ENCODE measurements at places on chromosomes 12 and 14.

GRCh38 chr14:100764471-100765115, 37.9 kb downstream of the DLK1 start:
- no peak for DNase-seq

GRCh38 chr14:91396959-91397815, 20.4 kb downstream of the CCDC88C start:
- DNase-seq: no peak

GRCh38 chr12:107169200-107169599, 75.9 kb upstream of the CRY1 start:
- DNase-seq: no peak

DNA sequence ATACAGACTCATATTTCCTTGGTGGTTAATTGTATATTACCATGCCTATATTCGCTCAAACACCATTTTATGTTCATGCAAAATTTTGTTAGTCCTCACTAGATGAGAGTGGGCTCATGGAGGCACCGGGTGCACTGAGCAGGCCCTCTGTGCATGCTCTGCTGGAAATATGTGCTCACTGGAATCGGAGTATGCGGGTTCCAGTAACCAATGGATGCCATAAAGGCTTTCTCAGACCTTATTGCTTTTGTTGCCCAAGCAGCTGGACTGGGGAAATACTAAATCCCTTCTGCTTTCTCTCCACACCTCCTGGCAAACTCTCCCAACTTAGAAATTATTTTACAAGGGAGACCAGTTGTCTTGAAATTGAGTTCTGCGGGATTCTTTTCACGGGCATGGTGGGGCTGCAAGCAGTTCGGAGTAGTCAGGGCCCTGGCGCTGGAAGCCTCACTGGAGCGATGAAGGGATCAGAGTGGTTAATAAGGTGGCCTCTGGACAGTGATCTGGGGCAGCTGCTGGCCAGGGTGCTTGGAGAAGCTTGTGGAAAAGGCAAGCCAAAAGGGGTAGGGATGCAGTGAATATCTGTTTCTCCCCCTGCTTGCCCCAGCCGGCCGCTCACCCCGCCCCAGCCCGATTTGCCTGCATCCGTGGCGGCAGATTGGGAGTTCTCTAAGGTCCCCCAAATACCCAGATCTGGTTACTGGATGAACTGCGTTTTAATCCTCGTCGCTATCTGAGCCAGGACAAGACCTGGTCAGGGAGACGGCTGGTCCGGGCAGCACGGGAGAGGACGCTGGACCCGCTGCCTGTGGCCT, 7.4 kb upstream of the HOXC6 start:
- no peak for DNase-seq

- DNase-seq: no peak
These were observed 781.4 kb downstream of the NRXN3 start for GRCh38 chr14:78951602-78952001.

DNA sequence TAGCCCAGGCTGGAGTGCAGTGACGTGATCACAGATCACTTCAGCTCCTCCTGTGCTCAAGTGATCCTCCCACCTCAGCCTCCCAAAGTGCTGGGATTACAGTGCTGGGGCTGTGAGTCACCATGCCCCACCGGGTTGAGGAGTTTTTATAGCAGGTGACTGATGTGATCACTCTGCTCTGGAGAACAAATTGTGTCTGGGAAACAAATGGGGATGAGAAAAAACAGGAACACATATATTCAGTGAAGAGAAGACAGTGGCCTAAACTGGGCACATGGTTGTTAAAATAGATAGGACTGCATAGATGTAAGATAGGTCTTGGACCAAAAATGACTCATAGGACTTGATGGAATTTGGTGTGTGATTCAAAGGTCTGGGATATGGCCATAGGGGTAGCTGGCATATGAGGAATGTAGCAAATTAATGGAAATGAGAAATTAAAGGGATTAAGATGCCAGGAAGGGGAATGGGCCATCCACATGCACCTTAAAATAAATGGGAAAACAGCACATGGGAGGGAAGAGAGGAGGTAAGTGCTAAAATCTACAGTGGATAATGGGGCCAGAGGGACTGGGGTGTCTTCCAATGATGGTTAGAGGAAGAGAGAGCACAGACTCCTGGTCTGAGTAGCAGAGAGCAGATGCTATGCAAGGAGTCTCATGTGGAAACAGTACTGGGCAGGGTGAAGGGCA, 11.2 kb downstream of the BCAT1 start:
- no peak for DNase-seq

- DNase-seq: no peak
These were observed 2.5 kb upstream of the ACTN1 start for GRCh38 chr14:68981539-68981976.

DNA sequence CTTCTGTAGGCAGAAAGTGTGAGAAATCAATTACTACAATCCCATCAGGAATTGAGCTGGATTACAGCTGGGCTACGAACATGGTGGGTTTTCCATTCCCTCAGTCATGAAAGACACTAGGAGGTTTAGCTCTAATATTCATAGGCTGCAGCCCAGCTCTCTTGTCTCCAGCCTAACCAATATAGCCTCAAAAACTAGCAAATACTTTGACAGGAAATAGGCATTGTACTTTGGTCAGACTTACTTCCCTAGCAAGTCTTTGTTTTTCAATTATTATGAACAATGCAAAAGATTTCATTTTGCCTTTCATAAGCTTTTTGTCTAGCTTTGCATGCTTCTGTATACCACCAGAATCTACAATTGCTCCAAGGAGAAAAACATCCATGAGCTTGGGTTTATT, 296.2 kb downstream of the GPHN start:
- no peak for DNase-seq

DNA sequence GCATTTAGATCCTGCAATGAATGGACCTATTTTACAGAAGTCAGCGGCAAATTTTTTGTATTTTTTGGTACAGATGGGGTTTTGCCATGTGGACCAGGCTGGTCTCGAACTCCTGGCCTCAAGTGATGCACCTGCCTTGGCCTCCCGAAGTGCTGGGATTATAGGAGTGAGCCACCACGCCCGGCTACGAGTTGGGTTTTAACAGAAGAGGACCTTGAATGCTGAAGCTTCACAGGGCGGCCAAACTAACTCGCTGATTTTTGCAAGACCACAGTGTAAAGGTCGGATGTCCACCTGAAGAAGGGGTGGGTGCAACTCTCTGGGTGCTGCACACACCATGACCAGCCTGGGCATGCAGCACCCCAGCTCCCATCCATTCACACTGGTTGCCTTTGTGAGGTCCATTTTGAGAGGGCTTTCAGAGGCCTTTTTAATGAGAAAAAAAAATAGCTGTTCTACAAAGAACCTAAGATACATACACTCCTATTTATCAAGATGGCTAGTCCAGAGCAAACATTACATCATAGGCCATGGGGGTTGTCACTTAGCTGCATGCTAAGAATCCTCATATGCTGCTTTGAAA, 21.6 kb upstream of the CDK2AP1 start:
- no peak for DNase-seq

- DNase-seq: no peak
These were observed 39.8 kb downstream of the DACT1 start for GRCh38 chr14:58677517-58677916.

- DNase-seq: no peak
These were observed 72.4 kb downstream of the IGF1 start for GRCh38 chr12:102407776-102408486.

GRCh38 chr14:21219561-21220111, 49.6 kb downstream of the HNRNPC start:
- peak; percentile 72 for DNase-seq

- no peak for DNase-seq
These were observed 6.9 kb downstream of the FBXO34 start for GRCh38 chr14:55277972-55278740.

- no peak for DNase-seq
These were observed 794 bp downstream of the SLC22A17 start for GRCh38 chr14:23351681-23352505.

- DNase-seq: no peak
These were observed 111.8 kb downstream of the PRIMA1 start for GRCh38 chr14:93676416-93676958.

GRCh38 chr14:98711453-98711852, 560.5 kb downstream of the BCL11B start:
- DNase-seq: no peak

GRCh38 chr12:65948320-65949008, 124.2 kb downstream of the HMGA2 start:
- DNase-seq: peak; percentile 93

- no peak for DNase-seq
These were observed 72.4 kb downstream of the SPPL3 start for GRCh38 chr12:120831648-120832267.

GRCh38 chr12:82517808-82518207, 159.5 kb downstream of the METTL25 start:
- no peak for DNase-seq

DNA sequence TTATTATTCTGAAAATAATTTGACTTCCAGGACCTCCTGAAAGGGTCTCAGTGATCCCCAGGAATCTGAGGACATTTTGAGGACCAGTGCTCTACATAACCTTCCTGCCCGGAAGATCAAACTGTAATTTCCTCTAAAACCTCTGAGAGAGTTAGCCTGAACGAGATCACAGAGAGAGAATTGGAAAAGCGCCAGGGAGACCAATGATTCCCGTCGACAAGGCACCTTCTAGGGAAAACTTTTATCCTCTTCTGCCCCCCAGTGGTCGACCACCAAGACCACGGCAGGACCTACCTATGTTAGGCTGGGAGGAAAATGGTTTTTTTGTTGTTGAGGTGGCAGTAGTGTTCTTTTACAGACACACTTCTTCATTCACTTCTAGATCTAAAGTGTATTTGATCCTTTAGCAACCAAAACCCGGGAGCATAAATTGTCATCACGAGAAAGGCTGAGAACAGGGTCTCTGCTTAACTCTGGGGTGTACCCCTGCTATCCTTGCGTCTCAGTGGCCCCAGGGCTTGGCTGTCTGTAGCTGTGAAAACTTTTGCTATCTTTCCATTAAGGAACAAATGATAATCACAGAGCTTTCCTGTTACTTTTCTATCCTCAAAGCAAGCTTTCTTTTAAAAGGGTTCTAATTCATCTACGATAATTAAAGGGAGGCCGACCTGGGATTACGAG, 62.9 kb upstream of the NID2 start:
- peak; percentile 89 for DNase-seq

DNA sequence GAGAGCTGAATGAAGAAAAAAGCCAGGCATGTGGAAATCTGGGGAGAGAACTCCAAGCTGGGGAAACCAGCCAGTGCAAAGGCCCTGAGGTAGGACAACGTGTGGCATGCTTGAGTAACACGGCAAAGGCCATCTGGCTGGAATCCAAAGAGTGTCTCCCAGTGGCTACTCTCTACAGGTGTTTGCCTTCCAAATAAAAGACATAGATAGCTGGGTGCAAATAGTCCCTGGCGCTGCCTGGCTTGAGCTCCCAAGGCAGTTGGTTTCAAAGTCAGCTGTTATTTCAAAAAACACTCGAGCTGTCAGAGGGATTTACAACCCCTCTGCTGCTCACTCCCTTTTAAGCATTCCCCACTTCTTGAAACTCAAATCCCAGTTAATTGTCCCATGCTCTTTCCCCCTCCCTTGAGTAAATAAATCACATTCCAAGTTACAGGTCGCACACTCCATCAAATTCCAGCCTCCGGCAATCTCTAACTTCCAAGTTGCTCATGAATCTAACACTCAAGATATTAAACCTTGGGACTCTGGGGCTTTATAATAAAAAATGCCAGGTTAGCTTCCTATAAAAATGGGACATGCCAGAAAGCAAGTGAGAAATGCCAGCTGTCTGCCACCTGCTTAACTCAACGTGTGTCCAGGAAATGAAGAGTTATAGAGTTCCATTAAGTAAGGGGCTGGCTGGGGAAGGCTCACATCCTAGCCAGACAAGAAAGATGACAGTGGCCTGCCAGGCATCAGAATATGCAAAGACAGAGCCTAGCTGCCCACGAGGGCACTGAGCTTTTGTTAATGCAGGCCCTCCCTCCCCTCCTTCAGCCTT, 133.6 kb upstream of the NOS1 start:
- DNase-seq: no peak

GRCh38 chr12:90399357-90399756, 555.6 kb downstream of the CCER1 start:
- DNase-seq: no peak
